ENCODE measurements at places on chromosomes 7 and 10.
A peak's percentile ranks its signal among the peaks of the same experiment; 100 is the strongest.

GRCh38 chr7:141073641-141074161 is at the start of gene TMEM178B:
Gene TMEM178B, plus strand, starts transcription at chr7:141074064.
- peak; percentile 13 for DNase-seq

DNA sequence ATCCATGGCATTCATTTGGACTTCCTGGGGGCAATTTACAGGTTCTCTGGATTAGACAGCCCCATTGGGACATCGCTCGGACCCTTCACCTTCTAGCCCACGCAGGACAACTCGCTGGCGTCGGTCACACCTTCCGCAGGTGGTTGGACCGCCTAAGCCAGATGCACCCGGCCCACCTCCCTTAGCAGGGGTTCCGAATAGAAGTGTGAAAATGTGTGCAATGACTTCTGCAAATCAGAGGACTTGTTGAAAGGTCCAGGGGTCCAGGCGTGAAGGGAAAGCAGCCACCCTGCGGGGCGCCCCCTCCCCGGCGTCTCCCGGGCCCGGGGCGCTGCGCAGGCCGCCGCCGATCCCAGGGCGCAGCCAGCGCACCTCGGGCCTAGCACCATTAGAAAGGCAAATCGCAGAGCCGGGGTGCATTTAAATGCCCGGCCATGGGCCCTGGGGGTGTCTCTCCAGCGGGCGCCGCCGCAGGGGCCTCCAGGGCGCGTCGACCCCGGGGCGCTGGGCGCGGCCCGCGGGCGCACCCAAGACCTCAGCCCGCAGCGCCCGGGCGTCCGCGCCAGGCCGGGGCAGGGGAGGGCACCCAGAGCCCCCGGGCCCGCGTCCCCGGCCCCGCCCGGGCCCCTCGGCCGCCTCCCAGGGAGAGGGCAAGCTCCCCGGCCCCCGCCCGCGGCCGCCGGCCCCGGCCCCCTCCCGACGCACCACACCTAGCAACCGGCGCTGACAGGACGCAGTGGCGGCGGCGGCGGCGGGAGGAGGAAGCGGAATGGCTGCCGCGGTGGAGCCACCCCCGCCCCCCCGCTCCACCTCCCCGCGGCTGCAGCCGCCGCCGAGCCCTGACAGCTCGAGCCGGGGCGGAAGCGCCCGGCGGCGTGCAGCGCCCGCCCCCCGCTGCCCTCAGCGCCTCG is 1.2 kb downstream of the JAZF1 start:
- DNase-seq, result peak; percentile 81

- DNase-seq, result no peak
These were observed 244.2 kb upstream of the IGFBP3 start for GRCh38 chr7:46165276-46165675.

DNA sequence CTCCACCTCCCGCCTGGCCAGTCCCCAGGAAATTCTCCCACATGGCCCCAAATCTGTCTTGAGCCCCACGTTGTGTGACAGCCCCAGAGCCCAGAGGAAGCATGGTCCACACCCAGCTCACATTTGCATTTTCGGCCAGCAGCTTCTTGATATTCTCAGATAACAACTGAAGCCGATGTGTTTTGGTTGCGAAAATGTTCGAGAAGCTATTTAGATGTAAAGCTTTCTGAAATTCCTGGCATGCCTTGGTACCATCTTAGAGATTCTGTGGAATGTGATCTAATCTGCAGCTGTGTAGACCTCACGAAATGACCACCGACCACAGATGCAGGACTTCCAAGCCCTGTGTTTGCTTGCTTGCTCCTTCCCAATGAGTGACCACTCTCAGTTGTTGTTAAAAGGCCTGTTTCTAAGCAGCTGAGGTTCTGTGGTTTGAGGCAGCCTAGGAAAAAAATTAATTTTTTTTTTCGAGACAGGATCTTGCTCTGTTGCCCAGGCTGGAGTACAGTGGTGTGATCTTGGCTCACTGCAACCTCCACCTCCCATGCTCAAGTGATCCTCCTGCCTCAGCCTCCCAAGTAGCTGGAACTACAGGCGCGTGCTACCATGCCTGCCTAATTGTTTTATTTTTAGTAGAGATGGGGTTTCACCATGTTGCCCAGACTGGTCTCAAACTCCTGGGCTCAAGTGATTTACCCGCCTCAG is 8.8 kb downstream of the SLC4A2 start:
- DNase-seq, result no peak

- DNase-seq, result no peak
These were observed 74.2 kb upstream of the PLXNA4 start for GRCh38 chr7:132650498-132650897.

- DNase-seq, result no peak
These were observed 1.5 kb upstream of the TACR2 start for GRCh38 chr10:69418052-69418752.

DNA sequence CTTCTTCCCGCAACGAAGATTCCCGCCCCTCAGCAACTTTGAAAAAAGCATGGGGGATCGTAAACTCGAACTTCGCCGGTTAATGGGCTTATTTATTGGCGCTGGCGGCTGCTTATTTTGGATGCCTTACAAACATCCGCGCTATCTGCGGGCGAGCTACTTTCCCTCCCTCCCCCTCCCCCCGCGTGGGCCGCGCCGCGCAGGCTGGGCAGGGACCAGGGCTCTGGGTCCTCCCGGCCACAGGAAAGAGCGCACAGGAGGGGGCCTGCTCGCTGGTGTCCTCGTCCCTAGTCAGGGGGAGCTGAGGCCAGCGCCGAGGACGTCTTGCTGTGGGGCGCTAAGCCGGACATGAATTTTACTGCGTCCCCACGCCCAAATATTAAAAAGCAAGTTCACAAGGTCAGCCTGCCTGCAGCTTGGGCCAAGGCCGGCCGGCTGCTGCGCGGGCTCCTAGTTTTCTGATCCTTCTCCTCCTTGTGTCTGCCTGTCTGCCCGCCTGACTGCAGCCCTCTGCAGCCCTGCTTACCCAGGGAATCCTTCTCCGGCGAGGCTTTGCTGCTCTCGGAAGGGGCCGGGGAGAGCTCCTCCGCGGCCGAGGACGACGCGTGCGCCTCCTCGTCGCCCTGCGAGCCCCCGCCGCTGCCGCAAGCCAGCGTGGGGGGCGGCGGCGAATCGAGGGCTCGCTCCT is 1.2 kb downstream of the HOXA10 start:
- peak; percentile 52 for DNase-seq

DNA sequence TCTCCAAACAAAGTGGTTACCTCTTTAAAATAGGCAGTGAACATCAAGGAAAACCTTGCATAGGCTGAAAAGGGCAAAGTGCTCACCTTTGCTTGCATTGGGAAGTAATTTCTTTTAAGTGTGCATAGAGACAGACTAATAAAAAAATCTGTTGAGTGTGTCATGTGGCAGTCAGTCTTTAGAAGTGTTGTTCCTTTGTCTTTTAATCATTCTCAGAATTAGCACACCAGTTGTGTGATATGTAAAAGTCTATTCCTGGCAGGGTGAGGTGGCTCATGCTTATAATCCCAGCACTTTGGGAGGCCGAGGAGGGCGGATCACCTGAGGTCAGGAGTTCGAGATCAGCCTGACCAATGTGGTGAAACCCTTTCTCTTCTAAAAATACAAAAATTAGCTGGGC is 117.0 kb downstream of the INSYN2A start:
- DNase-seq, result no peak

- no peak for DNase-seq
These were observed 151.2 kb downstream of the MPP7 start for GRCh38 chr10:28151636-28152035.

GRCh38 chr7:100389437-100390088 is 16.3 kb downstream of the PILRA start:
- no peak for DNase-seq

GRCh38 chr10:61612450-61612849 is 50.3 kb upstream of the CABCOCO1 start:
- no peak for DNase-seq

DNA sequence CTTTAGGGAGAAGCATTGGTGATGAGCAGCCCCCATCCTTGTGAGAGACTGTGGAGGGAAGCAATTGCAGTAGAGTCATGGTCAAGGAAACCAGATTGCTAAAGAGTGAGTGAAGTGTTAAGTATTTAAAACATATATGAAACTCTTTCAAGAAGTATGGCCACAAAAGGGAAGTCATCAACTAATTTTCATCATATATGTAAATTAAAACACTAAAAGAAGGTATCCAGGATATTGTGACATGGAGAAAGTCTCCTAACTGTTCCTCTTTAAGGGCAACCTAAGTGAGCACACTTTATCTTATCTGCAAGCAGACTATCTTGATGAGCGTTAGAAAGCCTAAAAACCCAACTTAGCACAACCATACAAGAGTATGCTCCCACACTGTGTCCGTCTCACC is 69.7 kb downstream of the CD36 start:
- no peak for DNase-seq

- no peak for DNase-seq
These were observed 103.8 kb downstream of the CNNM2 start for GRCh38 chr10:103021900-103022293.

- no peak for DNase-seq
These were observed 201.8 kb upstream of the PPP2R2D start for GRCh38 chr10:131698986-131699385.

- no peak for DNase-seq
These were observed 111.2 kb downstream of the LSM5 start for GRCh38 chr7:32378988-32379387.

DNA sequence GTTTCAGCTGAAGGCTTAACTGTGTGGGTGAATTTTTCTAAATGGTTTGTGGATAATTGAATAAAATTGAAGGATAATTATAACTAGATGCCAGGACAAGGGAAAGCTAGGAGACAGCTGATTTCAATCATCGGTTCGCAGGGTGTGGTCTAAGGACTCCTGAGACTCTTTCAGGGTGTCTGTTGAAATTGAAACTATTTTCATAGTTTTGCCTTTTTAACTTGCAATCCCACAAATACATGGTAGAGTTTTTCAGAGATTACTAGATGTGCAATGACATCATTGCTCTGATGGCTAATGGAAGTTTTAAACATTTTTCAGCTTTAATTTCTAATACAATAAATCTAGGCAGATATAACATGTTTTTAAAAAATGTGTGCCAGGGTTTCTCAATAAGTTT is 18.5 kb downstream of the TRUB1 start:
- DNase-seq, result no peak

- DNase-seq, result no peak
These were observed 58.3 kb downstream of the FRMPD2 start for GRCh38 chr10:48216204-48216505.

DNA sequence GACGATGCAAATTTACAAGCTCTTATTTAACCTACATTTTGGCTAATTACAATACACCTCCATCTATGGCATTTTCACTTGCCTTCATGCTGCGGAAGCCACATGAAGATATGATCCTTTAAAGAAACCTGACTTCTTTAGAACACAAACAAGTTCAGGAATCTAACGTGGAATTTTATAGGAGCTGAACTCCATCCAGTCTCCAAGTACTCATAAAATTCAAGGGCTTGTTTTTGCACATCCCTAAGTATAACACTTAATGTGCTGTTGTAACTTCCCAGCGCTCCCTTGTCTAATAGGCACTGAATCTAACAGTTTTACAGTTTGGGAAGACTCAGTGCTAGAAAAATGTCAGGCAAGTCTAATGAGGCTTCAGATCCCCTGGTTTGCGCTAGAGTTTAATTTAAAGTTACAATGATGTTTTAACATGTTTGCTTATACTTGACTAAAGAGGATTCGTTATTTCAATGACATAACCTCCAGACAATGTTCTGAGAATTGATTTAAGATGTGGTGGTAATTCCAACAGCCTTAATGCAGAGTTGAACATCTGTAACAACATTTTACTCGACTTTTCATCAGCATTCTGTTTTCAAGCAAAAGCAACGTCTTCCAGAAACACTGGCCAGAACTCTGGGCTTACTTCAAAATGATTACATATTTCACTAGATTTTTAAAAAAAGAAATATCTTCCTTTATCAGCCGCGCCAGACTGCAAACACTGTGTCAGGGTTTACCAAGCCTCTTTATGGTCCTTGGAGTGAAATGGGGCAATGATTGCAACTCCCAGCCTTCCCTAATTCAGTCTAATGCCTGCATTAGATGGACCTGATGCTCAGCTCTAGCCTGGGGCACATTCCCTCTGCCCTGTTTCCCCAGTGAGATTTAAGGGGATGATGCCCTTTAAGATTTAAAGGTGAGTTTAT is 664.3 kb downstream of the KCNMA1 start:
- DNase-seq, result no peak

DNA sequence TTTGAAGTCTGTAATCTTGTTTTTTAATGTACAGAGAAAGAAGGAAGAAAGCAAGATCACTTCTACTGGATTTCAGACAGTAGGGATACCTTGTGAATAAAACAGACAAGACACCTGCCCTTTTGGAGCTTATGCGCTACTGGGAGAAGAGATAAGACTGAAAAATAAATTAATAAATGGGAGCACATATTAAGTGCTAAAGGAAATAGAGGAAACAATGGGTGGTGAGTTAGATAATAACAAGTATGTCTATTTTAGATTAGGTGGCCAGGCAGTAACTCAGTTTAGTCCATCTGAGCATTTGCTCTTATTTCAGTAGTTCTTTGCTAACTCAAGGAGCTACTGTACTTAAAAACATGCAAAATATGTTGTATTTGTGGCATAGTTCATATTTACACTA is 15.9 kb downstream of the MIOS start:
- no peak for DNase-seq

DNA sequence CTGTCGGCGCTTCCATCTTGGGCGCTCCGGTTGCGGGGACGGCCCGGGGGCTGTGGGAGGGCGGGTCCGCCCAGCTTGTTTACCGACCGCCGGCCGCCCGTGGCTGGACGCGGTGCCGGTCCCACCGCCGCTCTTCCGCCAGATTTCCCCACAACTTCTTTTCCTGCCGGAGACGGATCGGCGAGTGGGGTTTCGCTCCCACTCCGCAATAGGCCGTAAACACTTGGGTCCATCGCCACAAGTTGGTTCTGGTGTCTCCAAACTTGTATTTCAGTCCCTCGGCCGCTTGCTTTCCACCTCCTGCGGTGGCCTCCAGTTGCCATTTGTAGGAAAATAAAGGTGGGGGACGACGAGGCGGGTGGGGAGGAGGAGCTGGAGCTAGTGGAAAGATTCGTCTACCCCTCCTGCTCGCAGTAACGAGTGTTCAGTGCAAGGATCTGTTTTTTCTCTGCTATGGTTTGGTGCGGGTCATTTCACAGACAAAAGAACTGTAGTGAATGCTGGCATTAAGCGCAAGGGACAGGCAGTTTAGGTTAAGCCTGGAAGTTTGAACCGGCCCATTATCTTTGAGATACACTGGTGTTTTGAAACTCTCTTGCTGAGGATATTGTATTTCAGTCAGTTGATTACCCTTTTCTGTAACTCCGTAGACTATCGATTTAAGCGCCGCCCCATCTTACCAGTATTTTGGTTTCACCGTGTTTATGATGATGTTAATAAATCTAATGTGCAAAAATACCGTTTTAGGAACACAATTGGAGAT is 24.3 kb upstream of the ZRANB1 start:
- peak; percentile 20 for DNase-seq

DNA sequence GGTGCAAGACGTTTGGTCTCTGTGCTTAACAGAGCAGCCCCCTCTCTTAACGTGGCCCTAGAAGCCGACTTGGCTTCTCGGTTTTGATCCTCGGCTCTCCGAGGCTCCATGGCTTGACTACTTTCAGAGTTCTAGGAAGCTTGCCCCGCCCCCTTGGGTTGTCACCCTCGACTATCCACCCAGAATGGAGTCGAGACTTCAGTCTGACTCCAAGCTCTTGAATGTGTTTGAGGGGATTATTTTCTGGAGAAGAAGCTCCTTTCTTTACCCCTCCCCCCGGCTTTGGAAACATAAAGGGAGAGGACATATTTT is 448 bp downstream of the SEC24C start:
- peak; percentile 68 for DNase-seq

- DNase-seq, result no peak
These were observed 274.3 kb downstream of the KLF6 start for GRCh38 chr10:3510741-3511140.
